ENCODE measurements at places on chromosomes 4 and X. TPM values are rescaled to one million over a fixed set of nuclear protein-coding genes. Genes with fewer than 3 reads are reported as not detected.

Gene PFKFB1
- 19.2 TPM for total RNA-seq

Gene DGKK
- total RNA-seq = not detected

Gene MTM1
- total RNA-seq = 15.8 TPM

Gene SLC10A6
- not detected for total RNA-seq

Gene EDA2R
- 0.09 TPM for total RNA-seq

Gene ASB12
- not detected for total RNA-seq

Gene GLRB
- total RNA-seq = 0.92 TPM

Gene CFAP99
- 0.33 TPM for total RNA-seq

Gene FMR1NB
- total RNA-seq = not detected

Gene ZNF280C
- total RNA-seq = 1.3 TPM

Gene TCEAL6
- total RNA-seq = not detected

Gene NIPAL1
- total RNA-seq = 10.7 TPM

Gene DDX3X
- 216 TPM for total RNA-seq

Gene AR
- total RNA-seq = 67.4 TPM

Gene HCCS
- 11.2 TPM for total RNA-seq

Gene HAND2
- 2.1 TPM for total RNA-seq

Gene ETDA
- total RNA-seq = not detected

Gene GNRHR
- not detected for total RNA-seq

Gene SPANXA2
- not detected for total RNA-seq

Gene C4orf50
- total RNA-seq = not detected

Gene PCDH18
- 3.6 TPM for total RNA-seq

Gene ATP10D
- 13.6 TPM for total RNA-seq

Gene PLAC1
- not detected for total RNA-seq

Gene SUPT20HL2
- total RNA-seq = not detected

Gene NAP1L2
- total RNA-seq = 0.17 TPM

Gene TMPRSS11A
- total RNA-seq = not detected

Gene TNMD
- not detected for total RNA-seq

Gene SPANXC
- total RNA-seq = not detected

Gene EDA
- total RNA-seq = 2.6 TPM

Gene ARX
- total RNA-seq = not detected

Gene DMP1
- total RNA-seq = not detected

Gene SYNPO2
- 10.9 TPM for total RNA-seq

Gene EMCN
- total RNA-seq = 2.4 TPM

Gene SOWAHB
- 10.0 TPM for total RNA-seq

Gene PCDH7
- total RNA-seq = 3.0 TPM

Gene RBMXL3
- not detected for total RNA-seq

Gene TLR3
- total RNA-seq = 4.3 TPM

Gene FAM236B
- total RNA-seq = not detected

Gene CT45A2
- not detected for total RNA-seq

Gene NPY2R
- not detected for total RNA-seq

Gene TCEAL2
- not detected for total RNA-seq

Gene SULT1B1
- total RNA-seq = 0.28 TPM

Gene BCLAF3
- total RNA-seq = 2.1 TPM

Gene C4orf36
- total RNA-seq = not detected

Gene RAPGEF2
- total RNA-seq = 54.8 TPM

Gene NXF3
- 0.33 TPM for total RNA-seq

Gene PRKG2
- total RNA-seq = 0.08 TPM

Gene HEPH
- total RNA-seq = 2.4 TPM

Gene CLCN5
- total RNA-seq = 56.1 TPM

Data from liver (tissue), 10 donors.